Psoas muscle (tissue), 8 donors: ENCODE measurements at places on chromosomes 1 and 21. TPM values are rescaled to one million over a fixed set of nuclear protein-coding genes. Genes with fewer than 3 reads are reported as not detected.

Gene CDC20
- total RNA-seq: 0.36 TPM

Gene ELAVL4
- not detected for total RNA-seq

Gene APOBEC4
- not detected for total RNA-seq

Gene DNAJC8
- 46.6 TPM for total RNA-seq

Gene SLAMF7
- 0.79 TPM for total RNA-seq

Gene CAPZB
- total RNA-seq: 284 TPM

Gene LDLRAP1
- 10.1 TPM for total RNA-seq

- H3K36me3 ChIP-seq: no peaks in the 10 kb centered on the region
- H3K27ac ChIP-seq: no peak overlapping the region
- peaks cover 23% of the 10 kb centered on the region for H3K27me3 ChIP-seq
- peak; percentile 82 for DNase-seq
- peaks cover 11% of the 10 kb centered on the region for H3K4me1 ChIP-seq
- H3K4me3 ChIP-seq: peak overlapping the region; percentile 58
These were observed 3.4 kb downstream of the ADGRB2 start for GRCh38 chr1:31760471-31761470.

GRCh38 chr1:218376722-218377121 is 31.6 kb downstream of the TGFB2 start:
- H3K27ac ChIP-seq: no peak overlapping the region
- no peaks in the 10 kb centered on the region for H3K27me3 ChIP-seq
- H3K36me3 ChIP-seq: no peaks in the 10 kb centered on the region
- H3K4me3 ChIP-seq: no peak overlapping the region

GRCh38 chr1:154998201-154998780 is 4.3 kb upstream of the ZBTB7B start:
- H3K27me3 ChIP-seq: no peaks in the 10 kb centered on the region
- H3K4me3 ChIP-seq: no peak overlapping the region
- no peak overlapping the region for H3K27ac ChIP-seq
- peak; percentile 48 for DNase-seq
- peaks cover 15% of the 10 kb centered on the region for H3K4me1 ChIP-seq

DNA sequence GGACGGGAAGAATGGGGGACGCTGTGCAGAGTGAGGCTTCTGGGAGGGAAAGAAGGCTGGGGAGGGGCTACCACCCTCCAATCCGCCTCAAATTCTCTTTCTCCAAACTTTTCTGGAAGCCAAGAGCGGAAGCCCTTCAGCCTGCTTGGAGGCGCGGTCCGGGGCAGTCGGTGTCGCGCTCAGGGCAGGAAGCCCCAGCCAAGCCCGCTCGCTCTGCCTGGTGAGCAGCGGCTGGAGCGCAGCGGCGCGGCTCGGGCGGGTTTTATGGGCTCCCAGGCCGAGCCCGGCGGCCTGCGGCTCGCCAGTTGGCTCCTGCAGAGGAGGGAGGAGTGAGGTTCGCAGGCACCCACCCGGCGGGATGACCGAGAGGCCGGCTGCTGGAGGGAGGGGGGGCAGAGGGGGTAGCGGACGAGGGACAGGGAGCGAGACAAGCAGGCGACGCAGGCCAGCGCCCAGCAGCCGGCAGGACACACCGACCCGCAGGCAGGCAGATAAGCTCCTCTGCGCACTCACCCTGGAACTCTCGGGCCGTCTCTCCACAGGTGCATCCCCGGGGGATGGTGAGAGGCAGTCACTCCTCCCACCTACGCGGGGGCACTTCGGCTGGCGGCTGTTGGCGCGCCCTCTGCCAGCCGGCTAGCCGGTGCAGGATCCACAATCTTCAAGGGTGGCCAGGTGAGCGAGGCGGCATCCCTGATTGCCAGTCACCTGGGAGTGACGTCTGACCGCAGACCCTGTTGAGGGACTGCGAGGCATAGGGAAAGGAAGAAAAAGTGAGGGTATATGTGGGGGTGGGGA is at the start of gene AVPR1B:
Gene AVPR1B, minus strand, starts transcription at position 238 of the 798 bp plus-strand sequence. CDS start 498 bp downstream, outside the sequence.
- peaks cover 6% of the 10 kb centered on the region for H3K4me1 ChIP-seq
- H3K27ac ChIP-seq: no peak within 1 kb of the TSS
- H3K36me3 ChIP-seq: no peaks in the 10 kb centered on the region
- DNase-seq: peak; percentile 70
- H3K27me3 ChIP-seq: peaks cover 27% of the 10 kb centered on the region

DNA sequence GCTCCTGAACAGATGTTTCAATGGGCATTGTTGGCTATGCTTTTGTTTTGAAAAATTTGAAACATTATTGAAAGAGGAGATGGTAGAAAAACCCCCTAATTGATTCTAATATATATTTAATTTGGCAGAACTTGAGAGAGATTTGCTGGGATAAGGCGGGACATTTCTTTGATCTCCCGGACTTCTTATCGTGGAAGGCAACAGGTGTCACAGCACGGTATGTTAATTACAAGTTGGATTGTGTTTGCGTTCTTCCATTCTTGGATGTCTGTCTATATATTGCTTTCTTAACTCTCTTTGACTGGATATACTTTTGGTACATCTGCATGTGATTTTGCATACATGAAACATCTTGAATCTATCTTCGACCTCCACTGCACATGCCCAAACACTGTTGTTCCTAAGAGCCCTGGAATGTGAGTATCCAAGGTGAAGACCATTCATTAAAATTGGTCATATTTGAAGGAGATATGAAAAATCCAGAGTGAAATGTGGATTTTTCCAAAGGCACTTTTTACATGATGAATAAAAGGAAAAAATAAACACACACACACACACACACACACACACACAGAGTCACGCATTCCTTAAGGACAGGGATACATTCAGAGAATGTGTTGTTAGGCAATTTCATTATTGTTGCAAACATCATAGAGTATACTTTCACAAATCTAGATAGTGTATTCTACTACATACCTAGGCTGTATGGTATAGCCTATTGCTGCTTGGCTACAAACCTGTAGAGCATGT is 81.9 kb downstream of the FGGY start:
- no peaks in the 10 kb centered on the region for H3K36me3 ChIP-seq
- no peaks in the 10 kb centered on the region for H3K4me1 ChIP-seq
- H3K4me3 ChIP-seq: no peak overlapping the region

- no peak overlapping the region for H3K4me3 ChIP-seq
- peaks cover 24% of the 10 kb centered on the region for H3K36me3 ChIP-seq
- H3K4me1 ChIP-seq: no peaks in the 10 kb centered on the region
- H3K27me3 ChIP-seq: no peaks in the 10 kb centered on the region
These were observed 11.4 kb downstream of the PRPF3 start for GRCh38 chr1:150332651-150333290.

GRCh38 chr1:36942148-36942547 is 92.2 kb downstream of the GRIK3 start:
- H3K27me3 ChIP-seq: peaks cover 40% of the 10 kb centered on the region
- H3K4me3 ChIP-seq: no peak overlapping the region
- no peaks in the 10 kb centered on the region for H3K36me3 ChIP-seq

GRCh38 chr1:31624309-31624708 is 6.8 kb downstream of the HCRTR1 start:
- no peak for DNase-seq
- H3K36me3 ChIP-seq: peaks cover 16% of the 10 kb centered on the region
- no peaks in the 10 kb centered on the region for H3K27me3 ChIP-seq
- H3K4me1 ChIP-seq: peaks cover 35% of the 10 kb centered on the region
- no peak overlapping the region for H3K4me3 ChIP-seq

- no peaks in the 10 kb centered on the region for H3K4me1 ChIP-seq
- H3K36me3 ChIP-seq: no peaks in the 10 kb centered on the region
- no peak overlapping the region for H3K4me3 ChIP-seq
- H3K27ac ChIP-seq: no peak overlapping the region
These were observed 105.7 kb upstream of the CASZ1 start for GRCh38 chr1:10901891-10902805.

- no peaks in the 10 kb centered on the region for H3K27me3 ChIP-seq
- H3K4me1 ChIP-seq: peaks cover 7% of the 10 kb centered on the region
- H3K36me3 ChIP-seq: peaks cover 20% of the 10 kb centered on the region
- H3K27ac ChIP-seq: no peak overlapping the region
- no peak overlapping the region for H3K4me3 ChIP-seq
These were observed 77.5 kb downstream of the SPSB1 start for GRCh38 chr1:9369964-9370788.

DNA sequence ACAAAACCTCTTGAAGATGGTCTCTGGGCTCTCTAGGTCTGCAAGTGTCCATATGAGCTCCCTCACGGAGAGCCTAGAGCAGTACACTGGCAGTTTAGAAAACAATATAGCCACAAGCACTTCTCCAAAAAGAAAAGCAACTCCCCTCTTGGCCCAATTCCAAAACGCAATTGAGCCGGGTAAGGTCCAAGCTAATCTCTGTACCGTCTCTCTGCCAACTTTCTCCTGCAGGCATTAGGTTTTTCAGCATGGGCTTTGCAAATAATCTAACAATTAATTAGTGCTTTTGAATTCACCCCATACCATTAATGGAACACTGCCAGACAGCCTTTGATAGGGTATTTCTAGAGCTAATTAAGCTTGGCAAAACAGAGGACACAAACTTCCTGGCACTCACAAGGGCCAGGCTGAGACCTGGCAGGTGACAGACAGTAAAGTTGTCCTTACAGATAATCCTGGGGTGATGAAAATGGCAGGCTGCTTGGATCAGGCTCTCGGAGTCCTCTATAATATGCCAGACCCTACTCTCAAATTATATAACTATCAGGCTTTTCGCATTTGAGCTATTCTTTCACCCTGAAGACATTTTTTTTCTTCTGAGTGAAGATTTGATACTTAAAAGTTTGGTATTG is 39.8 kb downstream of the TGFBR3 start:
- peak overlapping the region; percentile 68 for H3K27ac ChIP-seq
- H3K4me1 ChIP-seq: peaks cover 33% of the 10 kb centered on the region
- no peaks in the 10 kb centered on the region for H3K27me3 ChIP-seq
- H3K4me3 ChIP-seq: peak overlapping the region; percentile 36

- H3K4me1 ChIP-seq: peaks cover 24% of the 10 kb centered on the region
- no peak overlapping the region for H3K4me3 ChIP-seq
- no peak for DNase-seq
- H3K27me3 ChIP-seq: no peaks in the 10 kb centered on the region
- peak overlapping the region; percentile 72 for H3K27ac ChIP-seq
These were observed 106.2 kb downstream of the DHRS3 start for GRCh38 chr1:12511516-12512468.

DNA sequence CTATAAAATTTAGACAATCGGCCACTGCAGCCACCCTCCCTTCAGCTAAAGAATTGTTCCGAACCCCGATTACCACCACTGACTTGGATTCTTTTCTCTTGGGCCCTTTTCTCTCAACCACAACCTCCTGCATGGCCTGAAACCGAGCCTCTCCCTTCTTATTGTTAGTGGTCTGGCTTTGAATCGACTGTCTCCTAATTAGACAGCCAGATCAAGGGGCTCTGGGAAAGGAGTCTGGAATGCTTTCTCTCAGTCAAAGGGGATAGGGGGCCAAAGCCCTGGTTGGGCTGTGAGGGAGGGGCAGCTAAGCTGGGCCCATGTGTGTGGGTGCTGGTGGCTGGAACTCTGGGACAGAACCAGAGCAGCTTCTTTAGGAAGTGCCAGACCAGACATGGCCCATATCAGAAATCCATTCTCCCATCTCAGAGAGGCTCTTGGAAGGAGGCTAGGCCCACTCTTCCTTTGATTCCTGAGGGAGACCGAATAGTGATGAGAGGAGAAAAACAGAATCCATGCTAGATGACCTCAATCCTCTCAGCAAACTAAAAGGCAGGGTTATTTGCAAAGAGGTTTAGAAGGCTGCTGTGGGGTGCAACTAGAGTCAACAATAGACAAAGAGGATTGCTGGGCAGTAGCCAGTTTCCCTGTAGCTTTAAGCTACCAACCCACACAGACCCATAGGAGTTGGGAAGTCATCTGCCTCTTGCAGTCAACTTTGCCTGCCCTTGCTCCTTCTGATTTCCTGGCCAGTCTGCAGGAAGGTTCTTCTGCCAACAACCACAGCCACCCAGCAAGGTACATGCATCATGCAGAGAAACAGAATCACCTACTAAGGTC is 117.6 kb downstream of the AK5 start:
- no peak overlapping the region for H3K4me3 ChIP-seq
- H3K27ac ChIP-seq: no peak overlapping the region
- H3K27me3 ChIP-seq: no peaks in the 10 kb centered on the region
- DNase-seq: no peak
- no peaks in the 10 kb centered on the region for H3K36me3 ChIP-seq

DNA sequence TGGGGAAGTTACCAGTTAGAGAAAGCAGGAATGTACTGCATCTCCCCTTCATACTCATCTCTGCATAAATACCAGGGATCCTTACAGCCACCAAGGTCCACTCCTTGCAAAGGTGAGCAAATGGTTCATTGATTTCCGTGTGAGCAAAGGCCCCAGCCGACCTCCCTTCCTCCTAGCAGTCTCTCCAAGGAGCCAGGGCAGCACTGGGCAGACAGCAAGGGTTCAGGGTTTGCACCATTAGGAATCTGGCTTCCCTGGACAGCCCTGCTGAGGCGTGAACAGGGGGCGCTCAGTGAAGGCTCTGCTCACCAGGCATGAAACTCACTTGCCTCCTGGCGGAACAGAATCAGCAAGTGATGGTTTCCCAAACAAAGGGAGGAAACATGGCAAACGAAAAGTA is 65.7 kb downstream of the MRPL37 start:
- DNase-seq: no peak
- no peak overlapping the region for H3K4me3 ChIP-seq
- H3K4me1 ChIP-seq: peaks cover 14% of the 10 kb centered on the region
- H3K27ac ChIP-seq: no peak overlapping the region
- H3K27me3 ChIP-seq: no peaks in the 10 kb centered on the region
- H3K36me3 ChIP-seq: no peaks in the 10 kb centered on the region

GRCh38 chr1:174367892-174368291 is 79.9 kb upstream of the GPR52 start:
- H3K4me1 ChIP-seq: no peaks in the 10 kb centered on the region
- no peak for DNase-seq
- H3K27ac ChIP-seq: no peak overlapping the region
- no peaks in the 10 kb centered on the region for H3K27me3 ChIP-seq
- H3K36me3 ChIP-seq: no peaks in the 10 kb centered on the region

DNA sequence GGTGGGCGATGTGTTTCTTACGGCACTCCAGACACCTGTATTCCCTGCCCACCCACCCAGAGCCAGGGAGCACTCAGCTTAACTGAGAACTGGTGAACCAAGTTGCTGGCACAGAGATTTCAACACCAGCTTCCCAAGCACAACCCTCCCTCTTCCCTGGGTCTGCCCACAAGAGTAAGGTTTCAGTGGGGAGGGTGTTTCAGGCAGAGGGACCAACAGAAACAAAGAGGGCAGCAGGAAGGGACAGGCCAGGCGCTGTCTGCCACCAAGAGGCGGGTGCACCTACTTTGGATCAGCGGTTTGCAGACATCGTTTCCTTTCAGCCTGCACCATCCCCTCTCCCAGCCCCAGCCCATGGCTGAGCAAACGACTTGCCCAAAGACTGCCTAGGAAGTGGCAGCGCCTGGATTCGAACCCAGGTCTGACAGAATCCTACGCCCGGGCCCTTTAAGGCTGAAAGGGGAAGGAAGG is 21.9 kb upstream of the ALDH4A1 start:
- H3K4me3 ChIP-seq: peak overlapping the region; percentile 53
- H3K4me1 ChIP-seq: peaks cover 38% of the 10 kb centered on the region
- DNase-seq: no peak
- H3K36me3 ChIP-seq: no peaks in the 10 kb centered on the region
- H3K27ac ChIP-seq: peak overlapping the region; percentile 86
- no peaks in the 10 kb centered on the region for H3K27me3 ChIP-seq
